Memory B cell (primary cell): ENCODE measurements at places on chromosomes 1 and 21.

GRCh38 chr1:208101661-208102431 lies 142.3 kb downstream of the PLXNA2 start:
- H3K4me3 ChIP-seq: no peak overlapping the region
- DNase-seq: no peak
- no peak overlapping the region for H3K27ac ChIP-seq
- H3K27me3 ChIP-seq: peaks cover 7% of the 10 kb centered on the region

DNA sequence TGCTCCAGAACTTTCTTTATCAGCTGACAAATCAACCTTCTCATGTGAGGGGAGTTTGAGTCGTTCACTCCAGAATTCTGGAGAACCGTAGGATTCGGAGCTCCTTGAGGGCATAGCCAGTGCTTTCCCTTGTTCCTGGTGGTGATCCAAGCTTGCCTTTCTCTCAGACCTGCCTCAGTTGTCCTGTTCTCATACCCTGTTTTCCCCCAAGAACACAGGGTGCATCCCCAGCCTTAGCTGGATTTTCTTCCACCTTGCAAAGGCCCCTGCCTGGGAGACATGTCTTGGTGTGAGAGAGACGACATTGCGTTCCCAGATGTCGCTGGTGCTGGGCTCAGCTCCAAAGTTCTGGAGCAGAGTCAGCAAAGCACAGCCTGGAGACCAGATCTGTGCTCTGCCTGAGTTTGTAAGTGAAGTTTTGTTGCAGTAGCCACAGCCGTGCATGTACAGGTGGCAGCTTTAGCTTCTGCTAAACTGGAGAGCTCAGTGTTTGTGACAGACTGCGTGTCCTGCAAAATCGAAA lies 40.0 kb downstream of the ABCG1 start:
- no peak overlapping the region for H3K4me3 ChIP-seq
- DNase-seq: no peak
- peak overlapping the region; percentile 77 for H3K27ac ChIP-seq
- H3K36me3 ChIP-seq: peaks cover 8% of the 10 kb centered on the region

GRCh38 chr1:102151242-102151641 lies 154.5 kb upstream of the OLFM3 start:
- H3K27me3 ChIP-seq: no peaks in the 10 kb centered on the region
- no peak for DNase-seq
- no peaks in the 10 kb centered on the region for H3K36me3 ChIP-seq

- H3K27ac ChIP-seq: no peak overlapping the region
- H3K4me3 ChIP-seq: no peak overlapping the region
- peaks cover 33% of the 10 kb centered on the region for H3K36me3 ChIP-seq
These were observed 56.7 kb upstream of the GFI1 start for GRCh38 chr1:92543131-92544055.

DNA sequence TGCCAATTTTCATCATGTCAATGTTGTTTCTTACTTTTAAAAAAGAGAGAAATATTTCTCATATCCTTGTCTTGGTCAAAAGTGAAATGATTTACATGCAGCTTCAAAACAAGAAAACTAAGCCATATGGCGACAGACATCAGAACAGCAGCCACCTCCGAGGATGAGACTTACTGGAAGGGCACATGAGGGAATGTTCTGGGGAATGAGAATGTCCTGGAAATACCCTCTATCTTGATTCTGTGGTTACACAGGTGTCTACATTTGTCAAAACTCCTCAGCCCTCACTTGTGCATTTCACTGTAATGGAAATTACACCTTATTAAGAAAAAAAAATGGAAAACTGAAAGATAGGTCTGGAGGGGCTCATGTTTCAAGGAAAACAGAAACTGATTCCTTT lies 14.2 kb upstream of the ECE1 start:
- H3K36me3 ChIP-seq: no peaks in the 10 kb centered on the region
- H3K4me3 ChIP-seq: no peak overlapping the region
- no peak for DNase-seq
- peaks cover 48% of the 10 kb centered on the region for H3K4me1 ChIP-seq
- H3K27me3 ChIP-seq: no peaks in the 10 kb centered on the region

DNA sequence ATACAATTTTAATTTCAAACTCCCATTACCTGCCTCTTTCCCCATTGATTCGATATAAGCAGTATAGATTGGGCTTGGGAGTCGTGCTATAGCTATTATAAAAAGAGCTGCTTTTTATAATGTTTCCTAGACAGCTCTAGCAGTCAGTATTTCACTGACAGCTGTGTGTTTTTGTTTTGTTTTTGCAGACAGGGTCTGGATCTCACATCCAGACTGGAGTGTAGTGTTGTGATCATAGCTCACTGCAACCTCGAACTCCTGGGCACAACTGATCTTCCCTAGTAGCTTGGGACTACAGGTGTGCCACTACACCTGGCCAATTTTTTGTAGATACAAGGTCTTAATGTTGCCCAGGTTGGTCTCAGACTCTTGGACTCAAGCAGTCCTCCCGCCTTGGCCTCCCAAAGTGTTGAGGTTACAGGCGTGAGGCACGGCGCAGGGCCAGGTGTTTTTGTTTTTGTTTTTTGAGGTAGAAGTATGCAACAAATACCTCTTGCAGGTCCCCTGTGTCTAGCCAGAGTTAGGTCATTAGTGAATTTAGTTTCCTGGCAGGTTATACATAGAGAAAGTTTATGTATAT lies 1.7 kb downstream of the NASP start:
- H3K27ac ChIP-seq: peak overlapping the region; percentile 95
- no peaks in the 10 kb centered on the region for H3K36me3 ChIP-seq
- H3K27me3 ChIP-seq: no peaks in the 10 kb centered on the region
- DNase-seq: no peak

GRCh38 chr1:77394166-77394565 lies 112.3 kb downstream of the AK5 start:
- H3K36me3 ChIP-seq: no peaks in the 10 kb centered on the region
- H3K4me3 ChIP-seq: no peak overlapping the region
- DNase-seq: no peak
- H3K27ac ChIP-seq: no peak overlapping the region
- H3K27me3 ChIP-seq: peaks cover 7% of the 10 kb centered on the region

GRCh38 chr1:201505503-201505890 lies 1.4 kb downstream of the CSRP1 start:
- H3K4me1 ChIP-seq: peaks cover 29% of the 10 kb centered on the region
- DNase-seq: no peak
- no peak overlapping the region for H3K27ac ChIP-seq
- H3K36me3 ChIP-seq: no peaks in the 10 kb centered on the region
- peak overlapping the region; percentile 90 for H3K4me3 ChIP-seq

DNA sequence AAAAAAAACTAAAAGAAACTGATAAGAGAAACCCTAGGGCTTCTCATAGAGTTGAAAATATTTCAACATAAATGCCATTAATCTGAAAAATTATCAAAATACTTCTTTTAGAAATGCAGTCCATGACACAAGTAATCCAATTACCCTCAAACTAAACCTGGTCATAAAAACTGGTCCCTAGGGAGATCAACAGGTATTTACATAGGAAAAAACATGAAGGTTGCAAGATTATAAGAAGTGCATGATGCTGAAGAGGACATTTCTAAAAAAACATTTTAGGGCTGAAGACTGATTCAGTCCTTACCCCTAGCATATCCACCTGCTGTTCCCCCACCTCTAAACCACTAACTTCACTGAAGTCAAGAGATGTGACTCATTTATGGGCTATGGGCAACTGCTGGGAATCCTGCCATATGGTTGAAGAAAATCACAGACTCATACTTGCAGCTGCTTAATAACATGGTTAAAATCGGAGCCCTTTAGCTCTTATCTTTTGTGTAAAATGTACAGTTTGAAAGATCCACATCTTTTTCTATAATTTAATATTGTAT lies 131.0 kb upstream of the RUNX1 start:
- H3K27ac ChIP-seq: no peak overlapping the region
- H3K4me3 ChIP-seq: no peak overlapping the region
- DNase-seq: no peak
- peaks cover 5% of the 10 kb centered on the region for H3K27me3 ChIP-seq
- H3K36me3 ChIP-seq: no peaks in the 10 kb centered on the region

DNA sequence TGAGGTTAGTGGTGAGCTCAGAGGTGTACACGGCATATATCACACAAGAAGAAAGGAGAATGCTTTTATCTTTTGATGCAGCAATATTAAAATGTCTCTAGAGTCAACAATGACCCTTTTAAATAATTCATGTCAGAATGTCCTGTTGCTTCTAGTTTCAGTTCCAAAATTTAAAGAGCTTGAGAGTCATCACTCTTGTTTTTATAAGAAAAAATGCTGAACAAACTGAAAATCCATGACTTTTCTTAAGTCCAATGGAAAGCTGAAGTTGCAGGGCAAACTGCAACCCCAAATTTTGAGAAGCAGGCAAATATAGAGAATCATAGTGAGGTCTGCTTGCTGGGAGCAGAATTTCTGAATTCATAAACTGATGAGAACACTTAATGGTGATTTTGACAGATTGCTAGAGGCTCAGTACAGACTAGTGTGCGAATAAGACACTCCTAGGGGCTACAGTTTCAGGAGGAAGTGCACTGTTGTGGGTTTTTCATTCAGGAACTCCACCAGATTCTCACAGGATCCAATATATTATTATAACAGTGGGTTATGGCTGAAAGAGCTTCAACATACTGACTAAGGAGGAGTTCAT lies 135.1 kb downstream of the CLIC6 start:
- H3K27ac ChIP-seq: peak overlapping the region; percentile 39
- peaks cover 17% of the 10 kb centered on the region for H3K36me3 ChIP-seq
- H3K4me1 ChIP-seq: peaks cover 18% of the 10 kb centered on the region
- no peak for DNase-seq
- H3K4me3 ChIP-seq: no peak overlapping the region

DNA sequence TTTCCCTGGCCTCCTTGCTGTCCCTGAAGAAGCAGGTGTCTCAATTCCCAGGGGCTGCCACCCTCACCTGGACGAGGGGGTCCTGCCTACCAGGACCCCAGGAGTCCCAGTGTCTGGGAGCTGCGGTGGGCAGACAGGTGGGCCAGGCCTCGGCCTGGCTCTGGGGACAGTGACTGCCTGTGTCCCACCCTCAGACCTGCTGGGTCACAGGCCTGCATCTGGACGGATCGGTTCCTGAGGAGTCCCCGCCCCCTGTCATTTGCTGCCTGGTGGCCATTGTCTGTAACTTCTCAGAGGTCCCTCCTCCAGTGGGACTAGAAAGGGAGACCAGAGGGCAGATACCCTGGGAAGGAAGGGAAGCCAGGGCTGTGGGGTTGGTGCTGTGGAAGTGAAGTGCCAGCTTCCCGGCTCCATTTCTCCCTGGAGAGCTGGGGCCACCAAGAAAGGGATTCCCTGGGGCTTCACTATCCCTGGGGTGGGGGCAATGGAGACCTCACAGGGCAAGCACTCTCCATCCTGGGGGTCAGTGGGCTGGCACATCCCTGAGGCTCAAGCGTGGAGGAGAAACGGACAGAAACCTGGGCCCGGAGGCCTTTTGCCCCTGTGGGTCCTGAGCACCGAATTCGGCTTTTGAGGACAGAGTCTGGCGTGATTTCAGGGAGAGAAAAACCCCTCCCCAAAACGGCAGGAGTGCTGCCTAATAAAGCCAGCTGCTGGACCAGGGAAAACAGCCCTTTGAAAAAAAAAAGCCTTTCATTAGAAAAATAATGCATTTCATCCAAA lies 157.3 kb downstream of the PEX14 start:
- no peaks in the 10 kb centered on the region for H3K4me1 ChIP-seq
- DNase-seq: no peak
- H3K27me3 ChIP-seq: no peaks in the 10 kb centered on the region
- no peak overlapping the region for H3K27ac ChIP-seq

GRCh38 chr1:163315773-163316374 lies 5.9 kb upstream of the NUF2 start:
- no peaks in the 10 kb centered on the region for H3K27me3 ChIP-seq
- no peak overlapping the region for H3K27ac ChIP-seq
- no peak for DNase-seq

DNA sequence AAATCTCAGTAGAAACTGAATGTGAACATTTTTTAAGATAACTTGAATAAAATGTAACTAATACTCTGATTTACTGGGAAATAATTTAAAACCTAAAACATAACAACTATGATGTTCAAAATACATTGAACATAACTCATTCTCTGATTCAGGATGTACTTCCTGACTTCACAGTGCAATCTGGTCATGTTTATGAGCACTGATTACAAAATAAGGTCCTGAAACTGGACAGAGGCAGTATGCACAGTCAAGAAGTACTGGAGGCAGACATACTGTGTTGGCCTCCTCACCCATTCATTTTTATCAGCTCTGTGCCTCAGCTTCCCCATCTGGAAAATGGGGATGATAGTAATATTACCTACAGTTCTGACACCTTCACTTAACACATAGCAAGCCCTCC lies 651.3 kb downstream of the PTPRC start:
- no peaks in the 10 kb centered on the region for H3K36me3 ChIP-seq
- no peak overlapping the region for H3K27ac ChIP-seq
- no peaks in the 10 kb centered on the region for H3K27me3 ChIP-seq
- no peak for DNase-seq
- H3K4me3 ChIP-seq: no peak overlapping the region

DNA sequence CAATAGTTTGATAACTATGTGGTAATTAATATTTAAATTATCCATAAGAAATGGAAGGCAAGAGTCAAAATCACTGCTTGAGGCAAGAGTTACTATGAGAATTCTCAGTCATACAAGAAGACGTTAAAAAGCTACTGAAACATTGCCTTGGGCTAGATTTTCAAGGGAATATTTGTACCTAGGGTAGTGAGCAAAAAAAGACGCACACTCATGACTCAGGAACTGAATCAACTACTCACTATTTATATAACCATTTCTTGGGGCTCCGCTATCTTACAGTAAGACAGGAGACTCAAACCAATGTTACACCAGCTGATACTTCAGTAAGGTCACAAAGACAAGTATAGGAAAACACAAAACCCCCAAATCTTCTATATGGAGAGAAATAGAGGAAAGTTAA lies 151.5 kb upstream of the RNPC3 start:
- no peaks in the 10 kb centered on the region for H3K4me1 ChIP-seq
- DNase-seq: no peak

DNA sequence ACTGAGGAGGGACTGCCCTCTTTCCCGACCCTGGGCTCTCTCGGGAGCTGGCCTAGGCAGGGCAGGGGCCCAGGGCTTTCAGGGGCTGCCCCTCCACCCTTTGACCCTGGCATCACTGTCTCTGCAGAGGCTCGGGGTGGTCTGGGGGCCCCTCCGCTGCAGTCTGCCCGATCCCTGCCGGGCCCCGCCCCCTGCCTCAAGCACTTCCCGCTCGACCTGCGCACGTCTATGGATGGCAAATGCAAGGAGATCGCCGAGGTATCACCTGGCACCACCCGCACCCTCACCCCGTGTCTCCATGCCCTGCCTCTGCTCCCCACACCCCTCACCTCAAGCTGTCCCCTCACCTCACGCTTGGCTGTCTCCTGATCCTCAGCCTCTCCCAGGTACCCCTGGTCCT lies 5.5 kb downstream of the AMPD2 start:
- H3K36me3 ChIP-seq: peaks cover 24% of the 10 kb centered on the region
- peak overlapping the region; percentile 33 for H3K4me3 ChIP-seq
- DNase-seq: no peak
- no peaks in the 10 kb centered on the region for H3K27me3 ChIP-seq

GRCh38 chr1:55021942-55022546 lies 17.3 kb upstream of the PCSK9 start:
- no peak overlapping the region for H3K4me3 ChIP-seq
- no peaks in the 10 kb centered on the region for H3K36me3 ChIP-seq
- H3K27ac ChIP-seq: no peak overlapping the region
- DNase-seq: peak; percentile 20
